Activated CD8-positive, alpha-beta T cell treated with anti-CD3 and anti-CD28 coated beads for 36 hours (primary cell): ENCODE measurements at places on chromosomes 16 and 17. TPM values are rescaled to one million over a fixed set of nuclear protein-coding genes. Genes with fewer than 3 reads are reported as not detected.

DNA sequence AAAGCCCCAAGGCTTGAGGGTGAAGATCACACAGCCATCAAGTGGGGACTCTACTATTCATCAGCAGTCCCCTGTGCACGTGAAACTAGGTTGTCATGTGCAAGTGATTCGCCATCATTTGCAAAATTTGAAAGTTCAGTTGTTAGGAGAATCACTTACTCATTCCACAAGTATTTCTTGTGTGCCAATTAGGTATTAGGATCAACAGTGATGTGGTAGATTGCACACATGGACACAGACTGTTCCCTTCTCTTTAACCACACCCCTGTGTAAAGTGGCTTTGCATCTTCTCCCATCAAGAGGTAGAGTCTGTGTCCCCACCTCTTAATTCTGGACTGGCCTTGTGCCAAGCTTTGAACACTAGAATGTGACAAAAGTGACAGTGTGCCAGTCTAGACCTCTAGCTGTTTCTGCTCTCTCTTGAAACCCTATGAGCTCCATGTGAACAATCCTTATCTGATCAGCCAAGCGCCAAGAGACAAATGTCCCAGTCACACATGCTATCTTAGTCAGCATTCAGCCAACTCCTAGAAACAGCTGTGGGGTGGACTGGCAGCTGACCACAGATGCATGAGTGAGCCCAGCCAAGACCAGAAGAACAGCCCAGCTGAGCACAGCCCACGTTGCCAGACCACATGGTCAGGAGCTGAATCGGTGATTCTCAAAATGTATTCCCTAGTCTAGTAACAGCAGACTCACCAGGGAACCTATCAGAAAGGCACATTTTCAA lies 31.5 kb upstream of the SHISA9 start:
- H3K27me3 ChIP-seq = peaks cover 8% of the 10 kb centered on the region
- H3K4me3 ChIP-seq = no peak overlapping the region
- no peaks in the 10 kb centered on the region for H3K4me1 ChIP-seq
- no peaks in the 10 kb centered on the region for H3K36me3 ChIP-seq
- no peak overlapping the region for H3K27ac ChIP-seq
- DNase-seq = no peak

NUPR1 gene
- not detected for total RNA-seq

- no peak overlapping the region for H3K27ac ChIP-seq
- no peaks in the 10 kb centered on the region for H3K4me1 ChIP-seq
- no peaks in the 10 kb centered on the region for H3K27me3 ChIP-seq
- DNase-seq = no peak
- H3K36me3 ChIP-seq = peaks cover 23% of the 10 kb centered on the region
Observed at GRCh38 chr17:73045724-73046123, 46.8 kb downstream of the SLC39A11 start.

DNA sequence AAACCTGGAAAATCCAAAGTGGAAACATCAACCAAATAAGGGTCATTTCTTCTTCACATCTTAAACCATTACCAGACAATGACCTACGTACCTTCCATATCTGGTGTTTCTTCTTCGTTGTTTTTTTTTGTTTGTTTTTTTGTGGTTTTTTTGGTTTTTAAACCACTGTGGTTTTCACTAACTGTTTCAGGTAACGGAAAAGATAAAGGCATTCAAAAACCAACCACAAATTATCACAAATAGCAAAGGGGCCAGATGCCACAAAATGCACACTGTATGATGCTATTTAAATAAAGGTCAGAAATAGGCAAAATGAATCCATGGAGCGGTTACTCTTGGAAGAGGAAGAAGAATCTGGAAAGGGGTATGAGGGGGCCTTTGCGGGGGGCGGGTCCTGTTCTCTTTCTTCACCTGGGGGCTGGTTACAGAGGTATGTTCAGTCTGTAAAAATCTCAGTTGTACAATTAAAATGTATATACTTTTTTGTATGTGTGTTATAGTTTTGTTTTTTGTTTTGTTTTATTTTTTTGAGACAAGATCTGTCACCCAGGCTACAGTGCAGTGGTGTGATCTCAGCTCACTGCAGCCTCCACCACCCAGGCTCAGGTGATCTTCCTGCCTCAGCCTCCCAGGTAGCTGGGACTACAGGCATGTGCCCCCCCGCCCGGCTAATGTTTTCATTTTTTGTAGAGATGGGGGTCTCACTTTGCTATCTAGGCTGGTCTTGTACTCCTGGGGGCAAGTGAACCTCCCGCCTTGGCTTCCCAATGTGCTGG lies 29.6 kb downstream of the LITAF start:
- H3K4me1 ChIP-seq = peaks cover 48% of the 10 kb centered on the region
- peak overlapping the region; percentile 20 for H3K4me3 ChIP-seq
- H3K27me3 ChIP-seq = no peaks in the 10 kb centered on the region

- H3K27ac ChIP-seq = no peak overlapping the region
- peak; percentile 15 for DNase-seq
- no peaks in the 10 kb centered on the region for H3K36me3 ChIP-seq
- H3K4me3 ChIP-seq = no peak overlapping the region
- peaks cover 22% of the 10 kb centered on the region for H3K4me1 ChIP-seq
Observed at GRCh38 chr17:10052106-10052813, 146.1 kb downstream of the GAS7 start.

DNA sequence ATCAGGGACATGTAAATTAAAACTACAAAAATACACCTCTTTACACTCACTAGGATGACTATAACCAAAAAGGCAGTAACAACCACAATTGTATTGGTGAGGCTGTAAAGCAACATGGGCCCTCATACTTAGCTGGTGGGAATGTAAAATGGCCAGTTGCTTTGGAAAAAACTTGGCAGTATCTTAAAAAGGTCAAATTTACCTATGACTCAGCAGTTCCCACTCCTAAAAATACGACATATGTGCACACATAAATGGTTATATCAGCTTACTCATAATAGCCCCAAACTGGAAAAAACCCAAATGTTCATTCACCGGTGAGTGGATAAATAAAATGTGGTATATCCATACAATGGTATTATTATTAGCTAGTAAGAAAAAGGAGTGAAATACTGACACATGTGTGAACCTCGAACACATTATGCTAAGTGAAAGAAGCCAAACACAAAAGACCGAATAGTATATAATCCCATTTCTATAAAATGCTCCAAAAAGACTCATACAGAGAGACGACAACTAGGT lies 391.4 kb downstream of the NPIPA8 start:
- peaks cover 27% of the 10 kb centered on the region for H3K27me3 ChIP-seq
- DNase-seq = no peak
- no peak overlapping the region for H3K4me3 ChIP-seq
- no peaks in the 10 kb centered on the region for H3K36me3 ChIP-seq
- no peaks in the 10 kb centered on the region for H3K4me1 ChIP-seq

DNA sequence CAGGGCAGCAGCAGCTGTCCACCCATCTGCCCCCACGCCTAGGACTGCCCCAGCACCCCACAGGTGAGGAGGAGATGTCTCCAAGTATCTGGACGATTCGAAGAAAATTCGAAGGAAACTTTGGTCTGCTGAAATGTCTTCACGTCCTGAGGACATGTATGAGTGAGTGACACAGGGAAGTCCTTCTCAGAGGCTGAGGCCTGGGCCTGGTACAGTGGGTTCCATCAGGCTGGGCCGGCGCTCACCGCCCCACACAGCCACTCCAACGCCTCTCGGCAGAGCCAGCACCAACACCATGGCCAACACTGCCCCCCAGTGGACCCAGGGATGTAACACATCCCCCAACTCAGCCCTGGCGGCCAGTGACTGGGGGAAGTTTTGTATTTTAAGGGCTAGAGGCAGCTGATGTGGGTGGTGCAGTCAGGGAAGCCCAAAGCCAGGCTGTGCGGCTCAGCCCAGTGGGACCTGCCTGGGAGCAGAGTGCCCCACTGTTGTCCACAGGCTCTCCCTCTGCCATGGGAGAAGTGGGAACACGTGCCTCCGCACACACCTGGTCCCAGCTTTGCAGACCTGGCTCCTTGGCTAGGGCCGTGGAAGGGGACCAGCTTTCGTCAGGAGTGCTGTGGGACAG lies 55.8 kb upstream of the FASN start:
- H3K4me3 ChIP-seq = no peak overlapping the region
- peaks cover 5% of the 10 kb centered on the region for H3K36me3 ChIP-seq
- H3K4me1 ChIP-seq = peaks cover 4% of the 10 kb centered on the region
- no peak overlapping the region for H3K27ac ChIP-seq
- peak; percentile 89 for DNase-seq
- no peaks in the 10 kb centered on the region for H3K27me3 ChIP-seq

MEOX1 gene
- total RNA-seq = 0.47 TPM
